ENCODE measurements at places on chromosomes 2 and 18. TPM values are rescaled to one million over a fixed set of nuclear protein-coding genes. Genes with fewer than 3 reads are reported as not detected.

- DNase-seq: no peak
Observed at GRCh38 chr2:208172125-208172524, 8.7 kb upstream of the CRYGA start.

DNA sequence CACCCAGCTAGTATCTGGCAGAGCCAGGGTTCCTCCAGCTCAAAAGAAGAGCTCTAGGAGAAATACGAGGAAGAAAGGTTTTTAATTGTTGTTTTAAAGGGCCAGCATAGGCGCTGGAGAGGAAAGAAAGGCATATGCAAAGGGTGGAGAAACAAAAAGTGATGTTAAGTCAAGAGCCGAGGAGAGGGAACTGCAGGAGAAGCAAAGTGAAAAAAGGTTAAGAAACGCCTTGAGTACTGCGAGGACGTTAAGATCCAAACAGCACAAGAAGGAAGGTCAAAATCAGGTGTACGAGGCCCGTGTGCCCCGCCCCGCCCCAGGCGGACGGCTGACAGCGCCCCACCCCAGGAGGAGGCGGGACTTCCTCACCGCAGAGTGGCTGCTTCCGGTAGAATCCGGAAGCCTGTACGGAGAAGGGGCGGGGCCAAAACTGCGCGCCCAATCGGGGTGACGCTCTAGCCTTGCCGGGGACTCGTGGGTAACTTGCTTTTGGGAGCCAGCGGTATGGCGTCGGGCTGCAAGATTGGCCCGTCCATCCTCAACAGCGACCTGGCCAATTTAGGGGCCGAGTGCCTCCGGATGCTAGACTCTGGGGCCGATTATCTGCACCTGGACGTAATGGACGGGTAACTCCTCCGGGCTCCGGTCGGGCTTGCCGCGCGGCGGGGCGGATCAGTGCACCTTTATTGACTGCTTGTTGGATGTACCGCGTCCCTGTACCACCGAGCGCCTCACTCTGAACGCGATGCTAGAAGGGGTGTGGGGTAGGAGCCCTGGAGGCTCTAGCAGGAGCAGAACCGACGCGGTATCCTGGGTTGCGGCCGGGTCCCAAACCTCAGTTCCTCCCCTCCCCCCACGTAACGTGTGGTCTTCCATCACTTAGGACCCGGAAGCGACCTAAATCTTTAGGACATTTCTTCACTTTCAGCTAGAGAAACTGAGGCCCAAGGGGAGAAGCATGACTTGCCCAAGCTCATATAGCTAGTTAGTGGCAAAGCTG lies at the start of gene RPE:
Gene RPE (plus strand): TSS at position 481 of the 1,000 bp plus-strand sequence. CDS start 24 bp downstream, at position 505.
- DNase-seq: peak; percentile 98

DNA sequence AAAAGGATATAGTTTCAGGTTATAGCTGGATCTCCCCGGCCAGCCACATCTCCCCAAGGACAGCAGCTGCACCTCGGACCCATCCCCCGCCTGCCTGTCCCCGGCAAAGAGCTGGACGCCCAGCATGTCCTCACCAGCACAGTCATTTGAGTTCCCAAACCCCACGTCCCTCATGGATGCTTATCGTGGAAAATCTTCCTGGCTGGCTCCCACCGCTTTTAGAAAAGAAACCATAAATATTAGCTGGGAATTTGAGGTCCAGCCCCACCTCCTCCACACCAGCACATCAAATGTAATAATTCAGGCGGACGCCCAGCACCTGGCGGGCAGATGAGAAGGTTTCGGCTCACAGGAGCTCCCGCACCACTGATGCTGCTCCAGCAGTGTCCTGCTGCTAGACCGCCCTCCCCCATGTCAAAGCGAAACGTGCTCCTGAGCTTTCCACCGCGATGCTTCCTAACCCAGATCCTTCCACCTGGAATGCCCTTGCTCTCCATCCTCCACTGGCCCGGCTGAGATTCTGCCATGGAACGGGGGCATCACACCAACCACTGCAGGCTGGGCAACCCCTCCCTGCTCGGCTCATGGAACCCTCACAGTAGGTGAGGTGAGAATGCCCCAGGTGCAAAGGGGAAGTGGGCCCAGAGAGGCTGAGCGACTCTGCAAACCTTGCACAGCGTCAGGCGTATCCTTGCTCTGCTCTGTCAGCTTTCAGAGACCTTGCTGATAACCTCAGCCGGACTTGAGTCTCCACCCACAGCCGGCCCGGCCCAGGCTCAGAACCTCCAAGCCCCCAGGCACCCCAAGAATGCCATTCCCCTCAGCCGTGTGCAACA lies 71.5 kb upstream of the GPC1 start:
- DNase-seq: no peak

The HOXD8 gene
- 0.16 TPM for total RNA-seq

The GALNT13 gene
- not detected for total RNA-seq
